ENCODE measurements at places on chromosomes 7 and 10.

DNA sequence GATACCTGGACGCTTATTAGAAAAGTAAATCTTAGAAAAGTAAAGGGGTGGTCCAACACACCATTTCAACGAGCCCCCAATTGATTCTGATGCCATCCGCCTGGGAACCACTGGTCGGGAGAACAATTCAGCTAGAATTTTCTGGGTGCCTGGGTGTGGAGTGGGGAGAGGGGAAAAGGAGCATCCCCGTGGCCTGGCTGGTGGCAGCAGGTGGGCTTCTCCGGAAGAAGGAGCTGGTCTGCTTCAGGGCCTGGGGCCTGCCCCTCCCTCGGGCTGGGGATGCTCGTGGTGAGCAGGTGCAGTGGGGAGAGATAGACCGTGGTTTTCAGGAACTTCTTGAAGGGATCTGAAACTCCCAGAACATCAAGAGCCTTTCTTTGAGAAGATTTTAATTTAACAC, 39.9 kb upstream of the DUSP5 start:
- DNase-seq = no peak

GRCh38 chr10:70174058-70174741, 3.9 kb upstream of the SAR1A start:
- DNase-seq = no peak

DNA sequence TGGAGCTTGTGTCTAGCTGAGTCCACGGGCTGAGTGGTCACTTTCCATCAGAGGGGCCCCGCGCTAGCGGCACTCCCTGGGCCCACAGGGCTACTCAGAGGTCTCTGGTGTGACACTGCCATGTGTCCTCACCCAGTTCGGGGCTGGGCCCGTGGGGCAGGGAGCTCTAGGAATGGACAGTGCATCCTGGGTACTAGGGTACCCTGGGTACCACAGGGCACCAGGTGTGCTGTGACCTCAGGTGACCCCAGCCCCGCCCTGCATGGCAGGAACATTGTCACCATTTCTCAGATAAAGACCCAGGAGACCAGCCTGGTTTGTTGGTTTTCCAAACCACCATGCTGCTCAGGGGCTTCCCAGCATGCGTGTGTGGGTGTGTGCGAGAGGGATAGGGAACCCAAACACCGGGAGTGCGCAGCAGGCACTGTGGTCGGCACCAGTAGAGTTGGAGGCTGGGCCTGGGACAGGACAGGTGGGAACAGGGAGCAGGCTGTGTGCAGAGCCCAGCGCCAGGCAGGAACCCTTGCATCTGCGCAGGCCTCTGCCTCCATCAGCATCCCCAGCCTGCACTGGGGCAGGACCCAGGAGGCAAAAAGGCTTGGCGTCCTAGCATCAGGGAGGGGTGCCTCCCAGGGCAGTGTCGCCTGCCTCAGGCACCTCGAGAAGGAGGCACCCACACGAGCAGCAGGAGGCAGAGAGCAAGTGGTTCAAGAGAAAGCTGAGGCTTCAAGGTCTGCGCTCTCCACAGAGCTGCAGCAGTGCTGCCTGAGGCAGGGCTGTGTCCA, 19.4 kb upstream of the CSGALNACT2 start:
- DNase-seq = no peak

GRCh38 chr10:74704629-74705357, 121.6 kb upstream of the KAT6B start:
- no peak for DNase-seq

GRCh38 chr7:32072397-32072796, 2.2 kb upstream of the PDE1C start:
- no peak for DNase-seq

DNA sequence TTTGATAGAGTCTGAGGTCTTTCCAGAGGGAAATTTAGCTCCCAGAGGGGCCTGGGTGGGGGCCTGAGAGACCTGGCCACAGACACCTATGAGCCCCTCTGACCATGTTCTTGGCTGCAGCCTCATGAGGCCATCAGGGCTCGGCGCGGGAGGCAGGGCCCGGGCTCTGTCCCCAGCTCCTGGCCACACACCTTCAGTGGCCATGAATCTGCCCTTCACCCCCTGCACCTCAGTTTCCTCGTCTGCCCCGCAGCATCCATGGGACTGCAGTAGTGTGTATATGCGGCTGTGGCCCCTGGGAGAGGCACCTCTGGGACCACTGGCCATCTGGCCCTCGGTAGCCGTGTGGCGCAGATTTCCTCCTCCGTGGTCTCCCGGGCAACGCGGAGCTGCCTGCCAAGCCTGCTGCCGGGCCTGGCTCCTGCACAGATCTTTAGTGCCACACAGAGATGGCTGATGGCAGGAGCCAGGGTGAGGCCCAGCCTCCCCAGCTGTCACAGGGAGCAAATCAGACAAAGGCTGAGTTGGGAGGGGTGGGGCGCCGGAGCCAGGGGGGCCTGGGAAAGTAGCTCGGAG, 23.6 kb upstream of the ADCYAP1R1 start:
- DNase-seq = no peak

GRCh38 chr10:43968961-43969360, 320.3 kb upstream of the ZNF32 start:
- DNase-seq = no peak
